ENCODE measurements at places on chromosomes 16 and 17. TPM values are rescaled to one million over a fixed set of nuclear protein-coding genes. Genes with fewer than 3 reads are reported as not detected.
A peak's percentile ranks its signal among the peaks of the same experiment; 100 is the strongest.

The KRTAP17-1 gene
- total RNA-seq: not detected

The FBXW10B gene
- total RNA-seq: 0.94 TPM

The LRRC75A gene
- total RNA-seq: 6.2 TPM

The PRKCB gene
- total RNA-seq: 120 TPM

The TAT gene
- not detected for total RNA-seq

The MARVELD3 gene
- total RNA-seq: not detected

DNA sequence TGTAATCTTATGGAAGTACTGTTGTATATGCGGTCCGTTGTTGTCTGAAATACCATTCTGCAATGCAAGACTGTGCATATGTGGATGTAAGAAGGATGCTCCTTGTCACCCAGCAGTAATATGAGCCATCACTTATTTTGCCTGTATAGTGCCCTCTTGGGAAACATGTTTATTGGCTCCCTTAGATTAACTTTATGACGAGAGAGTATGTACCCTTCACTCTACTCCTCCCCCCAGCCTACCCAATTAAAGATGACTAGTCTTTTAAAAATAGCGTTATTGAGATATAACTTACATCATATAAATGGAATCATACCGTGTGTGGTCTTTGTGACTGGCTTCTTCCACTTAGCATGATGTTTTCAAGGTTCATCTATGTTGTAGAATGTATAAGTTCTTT lies 33.6 kb downstream of the FTO start:
- no peak for DNase-seq
- no peaks in the 10 kb centered on the region for H3K36me3 ChIP-seq
- no peak overlapping the region for H3K27ac ChIP-seq

- no peak overlapping the region for H3K27ac ChIP-seq
- H3K27me3 ChIP-seq: no peaks in the 10 kb centered on the region
- H3K4me3 ChIP-seq: no peak overlapping the region
- no peak for DNase-seq
- H3K36me3 ChIP-seq: peaks cover 4% of the 10 kb centered on the region
- H3K4me1 ChIP-seq: peaks cover 16% of the 10 kb centered on the region
Observed at GRCh38 chr17:61254904-61255303, 144.7 kb upstream of the TBX2 start.

DNA sequence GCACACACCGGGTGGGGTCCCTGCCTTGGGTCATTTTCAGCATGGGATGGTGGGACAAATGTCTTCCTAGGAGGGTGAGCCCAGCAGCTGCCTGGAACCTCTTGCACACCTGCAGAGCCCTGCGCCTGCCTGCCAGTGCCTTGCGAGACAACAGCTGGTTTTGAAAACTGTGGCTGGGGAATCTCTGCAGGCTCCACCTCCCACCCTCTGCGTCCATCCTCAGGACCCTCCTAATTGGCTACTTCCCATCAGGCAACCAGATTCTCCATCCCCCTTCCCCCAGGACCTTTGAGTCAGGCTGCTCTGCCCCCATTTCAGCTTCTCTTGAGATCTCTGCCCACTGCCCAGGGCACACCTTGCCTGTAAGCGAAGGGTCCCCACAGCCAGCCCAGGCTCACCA lies 26.6 kb downstream of the PEMT start:
- DNase-seq: no peak
- no peak overlapping the region for H3K4me3 ChIP-seq
- no peak overlapping the region for H3K27ac ChIP-seq
- H3K4me1 ChIP-seq: no peaks in the 10 kb centered on the region
- H3K36me3 ChIP-seq: no peaks in the 10 kb centered on the region
- H3K27me3 ChIP-seq: no peaks in the 10 kb centered on the region

GRCh38 chr17:46193151-46193625 lies at the start of gene KANSL1:
Gene KANSL1, minus strand, starts transcription at chr17:46193429. Its CDS starts 21,286 bp downstream, at chr17:46172143.
- H3K4me1 ChIP-seq: peaks cover 57% of the 10 kb centered on the region
- peaks cover 26% of the 10 kb centered on the region for H3K36me3 ChIP-seq
- peak within 1 kb of the TSS; percentile 99 for H3K27ac ChIP-seq

GRCh38 chr17:27649929-27650328 lies 18.9 kb downstream of the LGALS9 start:
- no peak overlapping the region for H3K27ac ChIP-seq
- H3K36me3 ChIP-seq: peaks cover 6% of the 10 kb centered on the region

- H3K27me3 ChIP-seq: peaks cover 4% of the 10 kb centered on the region
- no peaks in the 10 kb centered on the region for H3K36me3 ChIP-seq
- no peak overlapping the region for H3K4me3 ChIP-seq
- H3K4me1 ChIP-seq: peaks cover 1% of the 10 kb centered on the region
- no peak overlapping the region for H3K27ac ChIP-seq
Observed at GRCh38 chr16:2954656-2955381, 9.3 kb upstream of the KREMEN2 start.

DNA sequence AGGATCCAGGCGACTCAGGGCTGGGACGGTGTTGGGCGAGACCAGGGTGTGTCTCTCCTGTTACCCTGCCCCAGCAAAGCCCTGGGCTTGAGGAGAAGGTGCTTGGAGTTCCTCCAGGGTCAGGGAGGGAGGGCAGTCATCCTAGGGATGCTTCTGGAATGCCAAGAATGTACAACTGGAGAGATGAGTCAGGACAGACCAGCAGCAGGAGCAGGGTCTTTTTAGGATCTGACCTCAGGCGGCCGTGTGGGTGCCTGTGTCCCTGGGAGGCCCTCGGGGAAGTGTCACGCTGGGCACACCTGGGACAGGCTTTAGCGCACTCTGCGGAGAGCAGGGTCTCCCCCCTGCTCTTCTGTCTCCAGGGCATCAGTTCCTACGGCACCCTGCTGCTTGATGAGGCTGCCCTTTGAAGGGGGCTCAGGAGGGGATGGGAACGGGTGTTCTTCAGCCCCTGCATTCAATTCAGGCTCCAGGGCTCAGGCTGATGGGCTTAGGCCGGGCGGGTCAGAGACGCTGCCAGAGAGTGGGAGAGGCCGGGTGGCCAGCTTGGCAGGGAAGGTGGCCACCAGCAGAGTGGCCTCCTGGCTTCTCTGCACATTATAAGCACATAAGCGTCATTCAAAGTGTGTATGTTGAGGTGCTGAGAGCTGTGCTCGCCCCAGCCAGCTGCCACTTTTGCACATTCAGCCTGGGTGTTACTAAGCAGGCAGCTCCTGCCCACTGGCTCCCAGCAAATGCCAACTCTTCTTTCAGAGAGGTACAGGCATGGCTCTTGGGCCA lies 8.4 kb upstream of the MTSS2 start:
- peaks cover 21% of the 10 kb centered on the region for H3K4me1 ChIP-seq
- no peak overlapping the region for H3K27ac ChIP-seq
- no peaks in the 10 kb centered on the region for H3K27me3 ChIP-seq
- no peak overlapping the region for H3K4me3 ChIP-seq
- no peak for DNase-seq

- DNase-seq: no peak
- H3K27ac ChIP-seq: peak overlapping the region; percentile 81
- H3K4me3 ChIP-seq: peak overlapping the region; percentile 83
- peaks cover 32% of the 10 kb centered on the region for H3K4me1 ChIP-seq
- peaks cover 17% of the 10 kb centered on the region for H3K36me3 ChIP-seq
Observed at GRCh38 chr17:2059547-2060384, 4.9 kb downstream of the HIC1 start.

- H3K4me3 ChIP-seq: no peak overlapping the region
- DNase-seq: no peak
- H3K27ac ChIP-seq: no peak overlapping the region
- peaks cover 4% of the 10 kb centered on the region for H3K4me1 ChIP-seq
- H3K36me3 ChIP-seq: no peaks in the 10 kb centered on the region
- H3K27me3 ChIP-seq: peaks cover 29% of the 10 kb centered on the region
Observed at GRCh38 chr17:43648916-43649315, 12.8 kb downstream of the MEOX1 start.

GRCh38 chr16:381789-382717 lies at the start of gene PGAP6:
Gene PGAP6, minus strand, starts transcription at chr16:381978. Its CDS starts 157 bp downstream, at chr16:381821.
- peak within 1 kb of the TSS; percentile 87 for H3K4me3 ChIP-seq
- peaks cover 5% of the 10 kb centered on the region for H3K27me3 ChIP-seq
- peaks cover 9% of the 10 kb centered on the region for H3K4me1 ChIP-seq
- H3K27ac ChIP-seq: peak within 1 kb of the TSS; percentile 34
- peak; percentile 82 for DNase-seq
- no peaks in the 10 kb centered on the region for H3K36me3 ChIP-seq

DNA sequence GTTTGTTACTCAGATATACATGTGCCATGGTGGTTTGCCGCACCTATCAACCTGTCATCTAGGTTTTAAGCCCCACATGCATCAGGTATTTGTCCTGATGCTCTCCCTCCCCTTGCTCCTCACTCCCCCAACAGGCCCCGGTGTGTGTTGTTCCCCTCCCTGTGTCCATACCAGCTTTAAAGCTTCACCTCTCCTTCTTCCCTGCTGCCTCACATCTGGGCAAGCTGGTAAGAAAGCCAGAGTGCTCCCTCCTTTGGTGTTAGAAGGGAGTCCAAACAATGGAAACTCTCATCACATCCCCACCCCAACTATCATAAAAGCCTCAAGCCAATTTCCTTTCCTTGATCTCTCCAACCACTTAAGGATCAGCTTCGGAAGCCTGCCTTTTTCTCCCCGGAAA lies 1115.6 kb upstream of the GOT2 start:
- no peaks in the 10 kb centered on the region for H3K4me1 ChIP-seq
- no peaks in the 10 kb centered on the region for H3K36me3 ChIP-seq
- H3K27me3 ChIP-seq: no peaks in the 10 kb centered on the region
- H3K27ac ChIP-seq: no peak overlapping the region
- no peak overlapping the region for H3K4me3 ChIP-seq

DNA sequence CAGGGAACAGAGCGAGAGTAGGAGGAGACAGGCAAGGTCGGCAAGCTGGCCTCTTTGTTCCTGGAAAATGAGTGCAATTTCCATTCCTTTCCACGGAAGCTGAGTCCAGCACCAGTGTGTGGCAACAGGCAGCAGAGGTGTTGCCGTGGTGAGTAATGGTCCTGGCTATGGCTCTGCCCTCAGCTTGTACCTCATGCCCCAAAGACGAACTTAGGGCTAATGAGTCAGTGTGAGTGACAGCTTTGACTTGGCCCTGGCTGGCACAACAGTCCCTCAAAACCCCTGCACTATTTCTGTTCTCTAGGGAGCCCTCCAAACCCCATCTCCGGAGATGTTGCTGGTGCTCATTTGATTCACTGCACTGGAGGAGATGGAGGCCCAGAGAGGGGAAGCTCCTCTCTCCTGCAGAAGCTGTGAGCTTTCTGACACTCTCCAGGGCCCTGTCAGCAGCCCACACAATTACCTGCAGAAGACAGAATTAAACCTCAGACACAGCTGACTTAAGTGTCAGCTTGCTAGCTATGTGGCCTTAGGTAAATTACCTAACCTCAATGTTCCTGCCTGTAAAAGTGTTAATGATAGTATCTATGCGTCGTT lies 129.9 kb downstream of the TMEM132E start:
- no peaks in the 10 kb centered on the region for H3K4me1 ChIP-seq
- H3K27me3 ChIP-seq: peaks cover 8% of the 10 kb centered on the region
- no peak overlapping the region for H3K4me3 ChIP-seq
- DNase-seq: no peak
- no peak overlapping the region for H3K27ac ChIP-seq

Measured in activated naive CD8-positive, alpha-beta T cell treated with anti-CD3 and anti-CD28 coated beads, Interleukin-2, amount 10 ng/mL, durations not matched to agents 7 days and 5 days (primary cell).